ENCODE measurements at places on chromosomes 3 and 15.
A peak's percentile ranks its signal among the peaks of the same experiment; 100 is the strongest.

- DNase-seq, result no peak
Measured at GRCh38 chr15:100215843-100216169, 126.0 kb downstream of the ADAMTS17 start.

DNA sequence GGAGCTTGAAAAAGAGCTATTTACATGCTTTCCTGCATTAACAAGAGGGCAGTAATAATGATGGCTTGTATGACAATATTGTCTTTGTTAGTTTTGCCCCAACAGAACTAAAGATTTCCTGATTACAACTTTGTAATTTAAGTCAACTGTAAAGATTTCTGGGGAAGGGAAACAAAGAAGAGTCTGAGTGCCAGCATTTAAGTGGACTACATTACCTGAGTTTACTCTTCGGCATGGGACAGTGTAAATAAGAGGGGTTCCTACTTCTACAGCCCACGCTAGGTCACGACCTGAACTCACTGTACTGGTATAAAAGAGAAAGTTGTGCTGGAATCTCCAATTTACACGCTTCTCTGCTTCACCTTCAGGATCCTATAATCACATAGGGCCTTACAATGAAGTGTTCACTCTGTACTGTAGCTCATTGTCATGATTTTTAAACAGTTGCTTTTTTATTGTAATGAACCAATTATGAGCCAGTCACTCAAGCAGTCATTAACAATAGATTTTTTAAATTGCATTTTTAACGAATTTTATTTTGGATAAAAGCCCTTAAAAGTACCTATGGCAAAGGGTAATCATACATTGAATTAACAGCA is 39.6 kb downstream of the DPH6 start:
- no peak for DNase-seq

DNA sequence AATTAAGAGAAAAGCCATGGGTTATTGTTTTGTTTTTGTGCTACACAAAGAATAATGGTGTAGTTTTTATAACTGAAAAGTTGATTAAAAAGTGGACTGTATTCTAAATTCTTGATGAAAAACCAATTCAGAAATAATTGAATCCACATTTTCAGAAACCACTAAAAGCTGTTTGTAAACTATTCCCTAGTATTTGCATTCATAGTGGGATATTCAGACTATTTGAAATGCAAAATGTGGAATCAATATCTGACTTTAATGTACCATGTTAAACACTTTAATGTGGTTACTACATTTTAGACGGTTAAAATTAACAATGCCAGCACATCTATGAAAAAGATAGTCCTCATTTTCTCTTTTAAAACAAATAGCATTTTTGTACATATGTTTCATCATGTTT is 104.6 kb downstream of the ZIC4 start:
- no peak for DNase-seq

- no peak for DNase-seq
Measured at GRCh38 chr3:170021083-170021482, 16.7 kb upstream of the GPR160 start.

GRCh38 chr3:133991637-133992036 is 38.1 kb downstream of the SLCO2A1 start:
- DNase-seq, result no peak

- DNase-seq, result peak; percentile 64
Measured at GRCh38 chr3:134087060-134087974, 57.6 kb upstream of the SLCO2A1 start.

Data from esophagus muscularis mucosa (tissue), 4 donors.